ENCODE measurements at places on chromosomes 12 and 14.
A peak's percentile ranks its signal among the peaks of the same experiment; 100 is the strongest.

GRCh38 chr14:71403656-71404055, 496.4 kb downstream of the PCNX1 start:
- DNase-seq = peak; percentile 38

DNA sequence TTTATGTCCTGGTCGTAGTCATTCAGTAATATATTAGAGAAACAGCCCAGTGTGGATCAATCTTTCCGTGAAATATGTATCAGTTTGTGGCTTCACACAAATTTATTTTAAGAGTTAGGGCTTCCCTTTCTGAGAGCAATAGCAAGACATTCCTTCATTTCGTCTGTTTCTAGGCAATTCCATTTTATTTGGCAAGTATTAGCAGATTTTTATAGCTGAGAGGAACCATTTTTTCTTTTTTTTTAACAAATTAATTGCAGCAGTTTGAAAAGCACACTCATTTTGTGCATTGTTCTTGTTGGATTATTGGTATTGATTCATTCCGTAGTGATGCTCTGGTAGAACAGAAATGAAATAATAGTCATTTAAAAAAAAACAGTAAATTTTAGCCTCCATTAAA, 132.9 kb downstream of the SRGAP1 start:
- no peak for DNase-seq

- DNase-seq = no peak
These were observed 25.6 kb upstream of the MBIP start for GRCh38 chr14:36346052-36346451.

GRCh38 chr14:103112400-103113243, 10.6 kb upstream of the TNFAIP2 start:
- DNase-seq = no peak

DNA sequence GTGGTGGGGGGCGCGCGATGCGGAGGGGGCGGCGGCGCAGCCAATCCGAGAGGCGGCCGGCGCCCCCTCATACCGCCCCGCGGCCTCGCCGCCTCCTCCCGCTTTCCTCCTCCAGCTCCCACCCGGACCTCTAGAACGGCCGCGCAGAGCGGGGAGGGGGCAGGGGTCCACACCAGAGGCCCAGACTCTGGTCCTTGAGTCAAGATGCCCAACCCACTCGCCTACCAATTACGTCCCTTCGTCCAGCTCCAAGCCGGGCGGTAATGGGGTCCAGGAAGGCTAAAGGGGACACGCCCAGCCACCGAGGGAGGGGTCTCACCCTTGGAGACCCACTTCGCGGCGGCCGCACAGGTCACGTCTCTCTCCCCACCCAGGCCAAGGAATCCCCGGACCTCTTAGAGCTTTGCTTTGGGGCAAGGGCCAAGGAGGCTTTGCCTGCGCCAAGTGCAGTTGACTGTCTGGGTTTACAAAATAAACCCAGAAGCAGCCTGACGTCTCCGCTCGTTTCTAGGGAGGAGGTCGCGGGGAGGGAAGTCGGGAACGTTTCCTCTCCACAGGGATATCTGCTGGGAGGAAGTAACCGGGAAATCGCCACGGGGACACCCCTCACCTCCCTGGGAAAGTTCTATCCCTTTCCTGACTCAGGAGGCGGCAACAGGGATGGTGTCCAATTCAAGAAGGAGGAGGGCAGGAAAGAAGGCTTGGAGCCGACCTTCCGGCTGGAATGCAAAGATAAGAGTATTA, 394 bp upstream of the AMIGO2 start:
- DNase-seq = peak; percentile 41

DNA sequence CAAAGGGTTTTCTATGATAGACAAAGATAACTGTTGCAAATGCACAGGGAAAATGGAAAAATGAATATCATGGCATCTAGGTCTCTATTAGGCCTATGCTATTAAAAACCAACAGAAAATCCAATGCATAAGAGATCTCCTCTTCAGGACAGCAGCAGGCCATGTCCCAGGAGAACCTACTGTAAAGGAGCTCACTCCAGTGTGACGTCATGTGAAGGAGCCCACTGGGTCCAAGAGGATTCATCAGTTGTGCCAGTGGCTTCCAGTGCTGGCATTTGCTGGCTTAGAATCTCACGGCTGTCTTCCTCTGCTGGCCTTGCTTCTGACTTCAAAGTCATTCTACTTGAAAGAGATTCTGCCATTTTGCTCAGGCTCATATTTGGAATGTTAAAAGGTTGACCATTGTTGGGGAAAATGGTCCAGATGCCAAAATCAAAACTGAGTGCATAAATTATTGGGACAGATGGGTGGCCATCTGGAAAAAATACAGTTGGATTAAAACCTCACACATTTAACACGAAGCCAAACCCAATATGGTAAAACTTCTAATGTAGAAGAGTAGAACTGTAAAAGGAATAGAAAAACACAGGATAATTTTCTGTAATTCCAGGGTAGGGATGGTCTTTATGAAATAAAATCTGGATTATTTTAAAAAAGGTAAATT, 75.4 kb upstream of the ARID2 start:
- no peak for DNase-seq

- DNase-seq = no peak
These were observed 55.9 kb downstream of the TMCC3 start for GRCh38 chr12:94594443-94594825.

- DNase-seq = no peak
These were observed 537.3 kb downstream of the TMTC2 start for GRCh38 chr12:83224012-83224411.

DNA sequence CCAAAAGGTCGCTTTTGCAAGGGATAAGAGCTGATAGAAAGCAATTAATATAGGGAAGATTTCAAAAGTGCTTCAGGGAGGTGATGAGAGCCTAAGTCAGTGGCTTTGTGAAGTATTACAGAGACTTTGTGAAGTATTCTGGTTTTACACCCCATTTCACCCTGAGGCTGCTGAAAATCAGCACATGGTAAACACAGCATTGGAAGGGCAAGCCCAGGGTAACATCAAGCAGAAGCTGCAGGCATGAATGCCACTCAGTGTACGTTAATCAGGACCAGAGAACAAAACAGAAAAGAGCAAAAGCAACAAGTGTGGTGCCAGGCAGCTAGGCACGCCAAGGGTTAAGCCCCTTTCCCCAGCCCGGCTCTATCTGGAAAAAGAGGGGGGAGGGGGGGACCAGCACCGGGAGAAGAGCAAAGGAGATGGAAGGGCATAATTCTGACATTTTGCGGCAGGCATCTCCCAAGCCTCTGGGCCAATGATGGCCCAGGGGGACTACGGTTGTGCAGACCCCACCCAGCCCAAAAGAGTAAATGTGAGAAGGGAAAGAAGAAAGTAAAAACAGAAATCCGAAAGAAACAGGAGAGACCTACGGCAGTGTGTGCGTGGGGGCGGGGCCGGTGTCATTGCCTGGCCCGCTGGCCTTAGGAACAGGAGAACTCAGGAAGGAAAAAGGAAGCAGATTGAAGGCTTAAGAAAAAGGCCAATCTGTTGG, 58.9 kb downstream of the DHRS2 start:
- no peak for DNase-seq

GRCh38 chr14:23950411-23951135, 3.0 kb upstream of the DHRS4 start:
- no peak for DNase-seq

GRCh38 chr12:19196959-19197630, 67.6 kb downstream of the PLEKHA5 start:
- no peak for DNase-seq

- no peak for DNase-seq
These were observed 107.0 kb downstream of the SLC38A6 start for GRCh38 chr14:61088081-61088480.

DNA sequence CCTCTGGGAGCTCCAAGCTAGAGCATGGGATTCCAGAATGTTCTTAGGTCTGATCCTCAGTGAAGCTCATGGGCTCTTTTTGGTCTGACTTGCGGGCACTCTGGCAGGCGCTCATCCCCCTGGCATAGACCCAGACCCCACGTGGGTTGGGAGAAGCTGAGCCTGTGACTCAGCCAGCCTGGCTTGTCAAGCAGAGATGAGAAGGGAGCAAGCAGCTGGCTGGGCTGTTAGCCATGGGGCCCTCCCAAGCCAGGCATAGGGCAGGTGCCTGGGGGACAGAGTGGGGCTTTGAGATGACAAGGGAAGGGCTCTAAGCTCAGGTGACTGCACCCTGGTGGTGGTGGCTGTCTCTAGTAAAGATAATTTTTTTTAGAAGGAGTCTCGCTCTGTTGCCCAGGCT, 80.3 kb upstream of the NOS1 start:
- no peak for DNase-seq

DNA sequence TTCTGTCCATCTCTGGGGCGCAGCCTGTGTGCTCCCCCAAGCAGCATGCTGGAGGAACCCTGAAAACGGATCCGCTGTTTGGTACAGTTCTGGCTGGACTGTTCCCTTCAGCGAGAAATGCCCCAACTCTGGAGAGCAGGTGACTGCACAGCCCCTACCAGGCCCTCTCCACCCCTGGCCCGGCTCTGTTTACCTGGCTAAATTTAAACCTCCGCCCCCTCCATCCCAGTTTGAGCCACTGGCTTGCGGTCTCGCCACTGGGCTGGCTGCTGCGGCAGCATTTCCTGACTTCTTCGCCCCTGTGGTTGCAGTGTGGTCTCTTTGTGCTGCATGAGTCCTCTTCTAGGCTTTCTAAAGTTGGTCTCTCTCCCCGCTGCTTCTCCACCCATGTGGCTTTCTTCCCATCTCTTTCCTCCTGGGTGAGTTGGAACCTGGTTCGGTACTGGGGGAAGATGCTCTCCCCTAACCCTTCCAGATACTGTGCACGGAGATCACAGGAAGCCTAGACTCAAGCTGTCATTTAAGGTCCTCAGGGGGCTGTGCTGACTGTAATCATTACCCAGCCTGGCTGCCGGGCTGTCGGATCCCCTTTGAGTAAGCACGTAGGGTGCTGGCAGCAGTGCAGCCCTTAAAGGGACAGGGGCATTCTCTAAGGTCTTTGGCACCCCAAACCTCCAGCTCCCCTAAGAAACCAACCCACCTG, 60.6 kb downstream of the FBXL14 start:
- DNase-seq = peak; percentile 69

DNA sequence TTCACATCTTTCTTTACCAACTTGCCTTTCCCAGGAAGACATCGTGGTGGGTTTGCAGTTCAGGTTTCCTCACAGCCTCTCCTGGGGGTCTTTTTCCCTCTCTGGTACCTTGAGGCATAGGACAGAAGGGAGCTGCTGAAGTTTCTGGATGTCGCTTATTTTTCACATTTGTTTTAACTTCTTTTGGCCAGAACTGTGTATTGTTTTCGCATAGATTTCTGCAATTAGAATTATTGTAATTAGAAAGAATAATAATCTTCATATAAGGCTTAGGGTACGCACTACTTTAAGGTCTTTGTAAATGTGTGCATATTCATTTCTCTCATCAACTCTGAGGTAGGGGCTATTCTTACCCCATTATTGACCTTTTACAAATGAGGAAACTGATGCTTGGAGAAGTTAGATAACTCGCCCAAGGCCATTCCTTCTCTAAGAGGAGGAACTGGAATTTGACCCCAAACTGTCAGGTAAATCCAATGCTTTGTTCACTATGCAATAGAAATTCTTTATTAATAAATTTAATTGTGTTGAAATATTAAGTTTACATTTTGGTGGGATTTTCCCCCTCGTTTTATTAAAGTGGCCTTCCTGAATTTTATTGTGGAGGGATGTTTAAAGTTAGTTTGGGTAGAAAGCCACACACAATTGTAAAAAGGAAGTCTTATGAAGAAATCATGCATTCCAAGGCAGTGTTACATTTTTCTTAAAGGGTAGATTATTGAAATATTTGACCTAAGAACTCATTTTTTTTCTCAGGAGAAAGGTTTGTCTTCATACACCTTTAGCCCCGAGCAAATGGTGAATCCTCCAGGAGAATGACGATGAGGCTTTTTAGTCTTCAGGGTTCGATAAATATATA, 12.1 kb upstream of the SLC38A2 start:
- no peak for DNase-seq

GRCh38 chr12:67471810-67472209, 176.7 kb upstream of the DYRK2 start:
- no peak for DNase-seq

- no peak for DNase-seq
These were observed 13.1 kb upstream of the POC1B start for GRCh38 chr12:89538897-89539296.

GRCh38 chr14:102810523-102810922, 33.3 kb downstream of the TRAF3 start:
- no peak for DNase-seq

DNA sequence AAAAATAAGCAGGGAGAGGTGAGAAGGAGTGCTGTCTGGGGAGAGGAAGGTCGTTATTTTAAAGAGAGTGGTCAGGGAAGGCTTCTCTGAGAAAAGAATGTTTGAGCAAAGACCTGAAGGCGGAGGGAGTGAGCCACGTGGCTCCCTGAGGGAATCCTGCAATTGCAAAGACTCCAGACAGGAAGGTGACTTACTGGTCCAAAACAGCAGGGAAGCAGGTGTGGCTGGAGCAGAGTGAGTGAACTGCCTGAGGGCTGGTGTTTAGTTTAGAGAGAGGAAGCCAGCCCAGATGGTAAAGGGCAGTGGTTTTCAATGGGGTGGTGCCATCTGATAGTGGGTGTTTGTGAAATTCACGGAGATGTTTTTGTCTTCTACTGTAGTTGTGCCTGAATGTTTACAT, 58.8 kb upstream of the LTA4H start:
- no peak for DNase-seq

GRCh38 chr14:59281609-59282377, 93.3 kb downstream of the DAAM1 start:
- no peak for DNase-seq

- no peak for DNase-seq
These were observed 20.5 kb downstream of the UBC start for GRCh38 chr12:124893792-124894516.

- no peak for DNase-seq
These were observed 26.7 kb downstream of the DCP1B start for GRCh38 chr12:1977588-1977987.

GRCh38 chr12:64610079-64610659, at the start of gene RASSF3:
Gene RASSF3, plus strand, starts transcription at chr12:64610495. Its CDS starts 138 bp downstream, at chr12:64610633.
- peak; percentile 89 for DNase-seq

- DNase-seq = no peak
These were observed 64.1 kb upstream of the HIF1A start for GRCh38 chr14:61631045-61631687.

DNA sequence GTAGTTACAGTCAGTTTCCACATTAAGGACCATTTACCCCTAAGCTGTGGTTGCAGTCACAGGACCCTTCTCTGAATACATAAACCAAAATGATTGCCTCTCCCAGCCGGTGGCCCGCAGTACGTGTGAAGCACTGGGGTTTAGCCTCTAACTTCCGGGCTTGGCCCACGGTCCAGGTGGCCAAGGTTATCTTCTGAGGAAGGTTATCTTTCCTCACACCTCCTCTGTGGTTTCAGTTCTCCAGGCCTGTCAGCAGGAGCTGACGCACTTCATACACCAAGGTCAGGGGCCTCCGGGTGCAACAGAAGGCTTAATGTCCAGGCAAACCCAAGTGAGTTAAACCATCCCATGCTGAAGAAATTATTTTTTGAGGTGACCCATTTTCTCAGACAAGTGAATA, 291.0 kb upstream of the FKBP4 start:
- no peak for DNase-seq

DNA sequence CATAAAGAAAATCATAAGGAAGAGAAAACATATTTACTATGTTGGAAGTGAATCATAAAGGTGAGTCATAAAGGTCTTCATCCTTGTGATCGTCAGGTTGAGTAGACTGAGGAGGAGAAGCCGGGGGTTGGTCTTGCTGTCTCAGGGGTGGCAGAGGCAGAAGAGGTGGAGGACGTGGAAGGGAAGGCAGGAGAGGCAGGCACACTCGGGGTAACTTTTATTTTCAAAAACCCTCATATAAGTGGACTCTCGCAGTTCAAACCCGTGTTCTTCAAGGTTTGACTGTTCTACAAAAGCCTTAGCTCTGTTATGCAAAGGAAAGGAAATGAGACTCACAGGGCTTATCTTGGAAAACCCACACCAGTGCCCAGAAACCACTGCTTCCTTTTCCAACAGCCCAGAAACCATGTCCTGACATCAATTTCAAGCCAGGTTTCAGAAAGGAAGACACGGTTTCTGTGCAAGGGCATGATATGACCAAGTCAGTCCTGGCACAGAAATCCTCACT, 14.0 kb downstream of the SMCO2 start:
- no peak for DNase-seq
